ENCODE measurements at places on chromosomes 13 and 19. TPM values are rescaled to one million over a fixed set of nuclear protein-coding genes. Genes with fewer than 3 reads are reported as not detected.
A peak's percentile ranks its signal among the peaks of the same experiment; 100 is the strongest.

DNA sequence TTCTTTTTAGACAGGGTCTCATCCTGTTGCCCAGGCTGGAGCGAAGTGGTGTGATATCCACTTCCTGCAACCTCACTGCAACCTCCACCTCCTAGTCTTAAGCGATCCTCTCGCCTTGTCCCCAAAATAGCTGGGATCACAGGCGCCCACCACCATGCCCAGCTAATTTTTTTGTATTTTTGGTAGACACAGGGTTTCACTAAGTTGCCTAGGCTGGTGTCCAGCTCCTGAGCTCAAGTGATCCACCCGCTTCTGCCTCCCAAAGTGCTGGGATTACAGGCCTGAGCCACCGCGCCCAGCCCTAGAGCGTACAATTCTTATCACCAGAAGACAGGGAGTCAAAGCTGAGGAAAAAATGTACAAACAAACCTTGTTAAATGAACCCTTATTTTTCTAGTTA lies 4.5 kb upstream of the ELOF1 start:
- DNase-seq, result no peak

DNA sequence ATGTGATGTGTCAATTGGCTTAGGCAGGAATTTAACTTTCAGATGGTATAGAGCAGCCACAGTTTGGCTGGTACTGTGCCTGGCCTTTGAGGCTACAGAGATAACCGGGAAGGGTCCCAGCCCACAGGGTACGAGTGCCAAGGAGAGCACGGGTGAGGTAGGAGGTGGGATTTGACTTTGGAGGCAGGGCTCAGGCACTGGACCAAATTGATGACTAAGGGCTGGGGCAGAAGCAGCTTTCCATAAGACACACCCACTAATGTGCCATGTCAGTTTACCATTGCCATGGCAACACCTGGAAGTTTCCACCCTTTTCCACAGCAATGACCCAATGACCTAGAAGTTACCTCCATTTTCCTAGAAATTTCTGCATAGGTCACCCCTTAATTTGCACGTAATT lies 466.2 kb downstream of the TSHZ3 start:
- no peak for DNase-seq

DNA sequence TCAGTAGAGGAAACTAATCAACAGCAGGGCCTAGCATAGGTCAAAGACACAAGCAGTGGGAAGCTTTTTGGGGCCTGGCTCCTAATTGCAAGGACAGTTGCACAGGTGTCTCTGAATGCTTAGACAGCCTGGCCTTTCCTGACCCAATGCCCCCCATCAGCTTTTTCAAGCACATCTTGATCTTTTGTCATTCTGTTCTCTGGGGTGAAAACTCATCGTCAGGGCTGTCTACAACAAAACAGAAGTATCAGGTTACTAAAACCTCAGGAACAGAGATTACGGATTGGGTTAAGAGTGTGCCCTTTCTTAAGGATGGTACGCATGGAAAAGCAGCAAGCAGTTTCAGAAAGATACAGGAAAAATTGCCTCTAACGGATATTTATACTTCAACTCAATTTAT lies 8.3 kb upstream of the ZNF254 start:
- DNase-seq, result no peak

DNA sequence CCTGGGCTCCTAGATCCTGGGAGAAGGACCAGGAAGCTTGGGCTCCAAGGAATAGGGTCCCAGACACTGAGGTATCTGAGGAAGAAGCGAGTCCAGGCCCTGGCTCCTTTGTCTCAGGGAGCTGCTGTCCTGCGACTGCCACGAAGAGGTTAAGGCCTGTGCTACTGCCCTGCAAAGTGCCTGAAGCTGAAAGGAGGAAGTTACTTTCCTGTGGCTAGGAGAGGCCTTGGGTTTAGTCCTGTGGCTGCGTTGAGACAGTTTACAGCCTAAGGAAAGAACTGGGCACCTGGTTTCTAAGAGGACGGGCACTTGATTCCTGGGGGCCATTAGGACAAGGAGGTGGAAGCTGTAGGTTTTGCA lies 2.8 kb downstream of the MYADM start:
- no peak for DNase-seq

DNA sequence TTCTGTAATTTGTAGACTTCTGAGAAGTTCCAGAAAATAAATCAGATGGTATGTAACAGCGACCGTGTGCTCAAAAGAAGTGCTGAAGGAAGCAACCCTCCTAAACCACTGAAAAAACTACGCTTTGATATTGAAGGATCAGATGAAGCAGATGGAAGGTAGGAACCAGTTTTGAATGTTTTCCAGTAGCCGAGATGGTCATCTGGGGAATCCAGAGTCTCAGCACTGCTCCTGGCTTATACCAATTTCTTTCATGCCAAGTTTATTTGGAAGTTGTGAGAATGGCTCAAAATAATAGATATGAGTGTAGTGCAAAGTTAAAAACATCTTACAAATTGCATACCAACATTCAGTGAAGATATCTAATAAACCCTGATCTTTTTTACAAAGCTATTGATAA lies 56.2 kb downstream of the RCBTB2 start:
- DNase-seq, result no peak

DNA sequence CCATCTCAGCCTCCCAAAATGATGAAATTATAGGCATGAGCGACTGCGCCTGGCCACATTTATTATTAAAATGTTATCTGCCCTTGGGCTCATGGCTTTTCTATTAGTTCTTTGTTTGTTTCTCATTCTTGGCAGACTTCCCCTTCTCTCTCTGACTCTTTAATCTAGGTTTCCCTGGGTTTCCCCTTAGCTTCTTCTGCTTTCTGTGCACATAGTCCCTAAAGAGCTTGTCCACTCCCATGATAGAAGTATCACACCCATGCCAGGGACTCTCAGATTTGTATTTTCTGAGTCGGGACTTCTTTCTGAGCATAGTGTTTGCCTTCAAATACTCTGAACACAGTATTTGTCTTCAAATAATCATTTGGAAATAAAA lies 38.6 kb upstream of the ITM2B start:
- DNase-seq, result no peak

- DNase-seq, result no peak
Observed at GRCh38 chr13:25715760-25716159, 336.1 kb downstream of the SHISA2 start.

- peak; percentile 1 for DNase-seq
Observed at GRCh38 chr13:91184244-91184926, 163.1 kb upstream of the MIR17HG start.

- DNase-seq, result no peak
Observed at GRCh38 chr13:55199134-55199533, 1941.6 kb upstream of the PRR20A start.

DNA sequence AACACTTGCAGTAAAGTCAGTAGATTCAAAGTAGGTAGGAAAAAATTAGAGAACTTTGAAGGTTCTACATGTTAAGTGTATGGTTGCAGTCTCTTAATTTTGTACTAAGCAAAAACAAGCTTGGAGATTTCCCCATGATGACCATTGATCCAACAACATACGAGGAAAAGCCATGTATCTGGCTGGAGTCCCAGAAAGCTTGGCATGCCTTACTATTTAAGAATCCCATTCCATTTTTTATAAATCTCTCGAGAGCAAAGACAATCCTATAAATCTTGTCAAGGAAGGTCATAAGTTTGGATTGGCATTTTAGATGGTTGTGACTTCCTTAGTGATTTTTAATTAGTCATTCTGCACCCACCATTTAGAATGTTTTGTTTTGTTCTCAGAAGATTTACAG lies 495.9 kb downstream of the GPC5 start:
- no peak for DNase-seq

GRCh38 chr13:40665126-40666044 lies 1.1 kb downstream of the FOXO1 start:
- no peak for DNase-seq

- no peak for DNase-seq
Observed at GRCh38 chr19:47509170-47509847, 5.6 kb downstream of the NAPA start.

- no peak for DNase-seq
Observed at GRCh38 chr19:7368456-7368855, 19.7 kb downstream of the ARHGEF18 start.

DNA sequence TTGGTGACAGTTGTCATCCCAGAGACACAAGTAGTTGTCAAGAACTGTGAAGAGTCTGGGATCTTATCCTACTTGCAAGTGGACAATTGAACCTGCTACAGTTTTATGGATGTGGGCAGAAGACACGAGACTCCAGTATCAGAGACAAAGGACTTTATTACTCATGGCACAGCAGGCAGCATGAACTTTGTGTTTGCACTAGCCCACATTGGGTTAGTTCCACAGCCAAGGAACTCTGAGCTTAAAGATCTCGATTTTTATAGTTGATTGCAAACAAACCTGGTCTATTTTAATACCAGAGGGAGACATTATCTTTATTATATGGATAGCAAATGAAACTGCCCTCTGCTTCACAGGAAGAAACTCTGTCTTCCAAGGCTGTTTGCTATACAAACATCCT lies 16.0 kb upstream of the TPM4 start:
- no peak for DNase-seq

GRCh38 chr13:110152351-110152750 lies 154.6 kb downstream of the COL4A1 start:
- no peak for DNase-seq

GRCh38 chr13:97125810-97126738 lies 96.1 kb upstream of the MBNL2 start:
- peak; percentile 81 for DNase-seq

The MAST3 gene
- 2.2 TPM for total RNA-seq

The SLC27A5 gene
- 2.7 TPM for total RNA-seq

The BICRA gene
- 1.8 TPM for total RNA-seq

The CCDC169 gene
- 8.1 TPM for total RNA-seq

The CALR3 gene
- not detected for total RNA-seq

The TSEN34 gene
- 168 TPM for total RNA-seq

The FFAR1 gene
- total RNA-seq, result not detected
